Liver (tissue), 10 donors: ENCODE measurements at places on chromosomes 2 and 18.

GRCh38 chr2:119198240-119198840, 25.3 kb upstream of the STEAP3 start:
- no peak for DNase-seq

GRCh38 chr2:201158111-201158929, 24.6 kb upstream of the CASP10 start:
- peak; percentile 65 for DNase-seq

GRCh38 chr2:155485141-155485842, 786.8 kb downstream of the KCNJ3 start:
- no peak for DNase-seq

- no peak for DNase-seq
Measured at GRCh38 chr2:20608666-20609348, 42.1 kb downstream of the HS1BP3 start.

DNA sequence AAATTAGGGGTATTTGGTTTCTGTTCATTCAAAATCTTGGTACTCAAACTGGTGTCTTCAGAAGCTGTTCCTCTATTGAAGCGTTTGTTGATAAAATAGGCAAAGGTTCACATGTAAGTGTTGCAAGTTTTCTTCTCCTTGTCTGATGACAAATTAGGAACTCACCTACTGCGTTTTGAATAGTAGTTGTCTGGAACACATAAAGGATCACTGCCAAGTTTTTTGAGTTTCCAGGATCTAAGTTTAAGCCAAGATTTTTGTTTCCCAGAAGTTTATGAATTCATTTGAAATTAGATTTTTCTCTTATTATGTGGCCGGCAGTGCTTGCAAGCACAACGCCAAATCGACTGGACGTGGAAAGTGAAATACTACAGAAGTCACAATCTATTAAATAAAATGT, 85.4 kb downstream of the ARHGEF33 start:
- no peak for DNase-seq

- no peak for DNase-seq
Measured at GRCh38 chr2:177020524-177021119, 192.0 kb upstream of the HNRNPA3 start.

DNA sequence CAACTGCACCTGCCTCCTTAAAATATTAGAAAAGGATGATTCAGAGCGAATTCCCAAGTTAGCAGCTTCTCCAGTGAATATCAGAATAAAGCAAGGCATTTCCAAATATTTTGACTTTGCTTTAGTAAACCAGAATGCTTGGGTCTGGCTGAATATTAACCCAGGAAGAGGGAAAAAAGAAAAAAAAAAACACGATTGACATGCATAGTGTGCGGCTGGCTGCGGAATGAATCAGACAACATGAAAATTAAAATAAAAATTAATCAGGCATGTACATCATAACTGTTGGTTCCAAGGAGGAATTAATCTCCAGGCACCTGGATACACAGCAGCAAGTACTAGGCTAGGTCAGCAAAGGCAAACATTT, 105.8 kb upstream of the NCKAP5 start:
- DNase-seq: no peak

- DNase-seq: no peak
Measured at GRCh38 chr2:124482044-124482443, 457.0 kb downstream of the CNTNAP5 start.

DNA sequence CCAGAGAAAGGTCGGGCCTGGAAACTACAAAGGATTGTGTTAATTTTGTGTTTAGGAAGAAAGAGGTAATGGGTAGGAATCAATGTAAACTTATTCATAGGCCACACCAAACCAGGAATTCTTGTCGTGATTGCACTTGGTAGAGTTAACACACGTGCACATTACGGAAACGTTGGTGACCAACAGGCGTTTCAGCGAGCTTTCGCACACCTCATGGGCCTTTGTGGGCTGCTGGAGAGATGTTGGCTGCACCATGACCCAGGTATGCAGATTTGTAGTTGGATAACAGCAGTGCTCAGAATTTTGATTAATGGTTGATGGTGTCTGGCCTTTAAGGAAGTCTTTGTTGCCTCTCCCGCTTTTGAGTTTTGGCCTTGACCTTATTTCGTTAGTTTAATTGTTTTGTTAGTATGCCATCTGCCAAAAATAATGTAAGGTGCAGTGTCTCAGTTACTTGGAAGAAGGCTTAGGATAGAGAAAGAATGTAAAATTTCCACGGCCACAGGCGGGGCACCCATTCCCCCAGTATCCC, 1.9 kb downstream of the ZNF236 start:
- no peak for DNase-seq

DNA sequence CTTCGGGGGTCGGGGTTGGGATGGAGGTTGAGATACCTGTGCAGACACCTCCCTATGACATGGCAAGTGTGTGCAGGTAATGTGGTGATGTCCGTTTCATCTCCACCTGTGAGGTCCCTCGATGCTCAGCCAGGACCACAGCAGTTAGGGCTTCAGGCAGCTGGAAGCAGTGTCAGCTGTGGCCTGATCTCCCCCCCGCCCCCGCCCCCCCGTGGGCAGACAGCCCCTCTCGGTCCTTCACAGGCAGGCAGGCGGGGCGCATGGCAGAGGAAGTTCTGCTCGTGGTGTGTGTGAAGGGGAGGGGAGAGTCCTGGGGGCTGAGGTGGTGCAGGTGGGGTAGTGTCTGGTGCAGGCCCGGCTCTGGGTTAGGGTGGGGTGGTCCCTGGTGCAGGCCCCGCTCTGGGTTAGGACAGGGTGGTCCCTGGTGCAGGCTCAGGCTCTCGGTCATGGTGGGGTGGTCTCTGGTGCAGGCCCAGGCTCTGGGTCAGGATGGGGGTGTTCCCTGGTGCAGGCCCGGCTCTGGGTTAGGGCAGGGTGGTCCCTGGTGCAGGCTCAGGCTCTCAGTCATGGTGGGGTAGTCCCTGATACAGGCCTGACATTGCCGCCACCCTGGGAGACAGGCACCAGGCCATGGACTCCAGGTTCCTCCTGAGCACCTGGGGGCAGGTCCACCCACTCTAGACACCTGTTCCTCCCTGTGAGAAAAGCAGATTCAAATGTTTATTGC, 94.3 kb downstream of the NFATC1 start:
- DNase-seq: no peak

GRCh38 chr2:11420190-11420589, 45.8 kb downstream of the E2F6 start:
- no peak for DNase-seq

- no peak for DNase-seq
Measured at GRCh38 chr2:233817995-233818638, 36.2 kb downstream of the HJURP start.

GRCh38 chr2:234366891-234367290, 130.0 kb downstream of the ARL4C start:
- no peak for DNase-seq

- DNase-seq: no peak
Measured at GRCh38 chr2:69677914-69678313, 34.4 kb upstream of the AAK1 start.

DNA sequence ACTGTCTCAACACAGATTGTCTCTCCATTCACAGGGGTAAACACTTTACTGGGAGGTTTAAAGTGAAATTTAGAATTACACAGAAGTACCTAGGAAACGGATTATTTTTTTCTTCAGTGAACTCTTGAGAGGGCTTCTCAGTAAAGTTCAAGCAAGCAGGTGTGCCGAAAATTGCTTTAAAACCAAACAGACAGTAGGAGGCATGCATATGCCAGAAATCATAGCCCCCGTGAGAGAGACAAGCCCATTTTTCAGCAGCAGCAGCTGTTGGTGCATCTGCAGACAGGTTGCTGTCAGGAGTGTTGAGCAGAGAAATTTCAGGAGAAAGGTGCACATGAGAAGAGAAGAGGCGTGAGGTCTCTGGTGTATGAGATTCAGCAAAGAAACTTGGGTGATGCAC, 2115.5 kb upstream of the CELF4 start:
- no peak for DNase-seq

DNA sequence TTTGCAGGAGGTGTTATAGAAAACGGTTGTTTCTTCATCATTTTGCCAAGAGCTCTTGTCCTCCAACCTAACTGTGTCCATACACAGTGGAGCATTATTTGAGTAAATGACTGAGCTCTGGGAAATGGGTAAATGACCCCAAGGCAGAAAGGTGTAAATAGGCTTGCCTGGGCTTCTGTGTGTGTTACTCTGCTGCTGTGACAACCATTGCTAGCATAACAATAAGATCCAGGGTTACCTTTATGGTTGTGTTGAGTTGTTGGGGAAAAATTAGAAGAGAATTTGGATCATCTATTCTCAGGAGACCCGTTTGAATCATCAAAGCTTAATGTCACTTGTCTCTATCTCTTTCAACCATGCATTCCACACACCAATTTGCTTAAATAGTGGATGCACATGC, 672.7 kb downstream of the DPP10 start:
- DNase-seq: no peak

DNA sequence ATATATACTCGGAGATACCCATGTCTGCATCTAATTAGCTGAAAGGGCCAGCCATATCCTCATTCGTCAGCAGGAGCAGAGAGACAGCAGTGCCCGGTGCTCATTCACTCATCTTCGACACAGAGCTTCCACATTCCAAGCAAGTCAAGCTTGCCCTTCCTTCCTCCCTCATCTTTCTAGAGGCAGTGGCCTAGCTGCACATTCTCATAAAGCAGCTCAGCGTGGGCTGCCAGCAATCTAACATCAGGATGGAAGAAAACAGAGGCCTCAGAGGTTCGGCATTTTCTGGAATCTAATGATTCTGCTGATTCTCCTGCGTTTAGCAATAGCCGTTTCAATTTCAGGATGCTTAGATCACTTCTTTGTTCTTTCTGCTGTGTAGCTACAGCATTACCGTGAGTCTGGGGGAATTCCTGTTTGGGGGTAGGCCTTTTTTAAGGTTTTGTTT, 68.8 kb downstream of the CLHC1 start:
- DNase-seq: no peak

GRCh38 chr2:196286821-196287220, 115.4 kb upstream of the STK17B start:
- no peak for DNase-seq

DNA sequence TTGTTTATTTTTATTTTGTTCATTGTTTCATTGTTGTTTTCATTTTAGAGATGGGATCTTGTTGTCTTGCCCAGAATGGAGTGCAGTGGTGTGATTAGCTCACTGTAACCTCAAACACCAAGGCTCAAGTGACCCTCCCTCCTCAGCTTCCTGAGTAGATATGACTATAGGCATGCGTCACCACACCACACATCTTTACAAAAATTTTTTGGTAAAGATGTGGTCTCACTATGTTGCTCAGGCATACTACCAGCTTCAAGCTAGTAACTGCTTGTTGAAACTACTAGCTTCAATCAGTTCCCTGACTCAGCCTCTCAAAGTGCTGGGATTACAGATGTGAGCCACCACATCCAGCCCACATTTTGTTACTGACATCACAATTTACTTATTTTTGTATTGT, 14.8 kb downstream of the FAM237A start:
- no peak for DNase-seq

- no peak for DNase-seq
Measured at GRCh38 chr2:20451341-20451740, 4.5 kb downstream of the RHOB start.

- DNase-seq: no peak
Measured at GRCh38 chr18:36186461-36187192, 670 bp upstream of the MOCOS start.

GRCh38 chr2:164903204-164903603, 52.1 kb downstream of the SLC38A11 start:
- DNase-seq: no peak
